ENCODE measurements at places on chromosomes 11 and 22.

DNA sequence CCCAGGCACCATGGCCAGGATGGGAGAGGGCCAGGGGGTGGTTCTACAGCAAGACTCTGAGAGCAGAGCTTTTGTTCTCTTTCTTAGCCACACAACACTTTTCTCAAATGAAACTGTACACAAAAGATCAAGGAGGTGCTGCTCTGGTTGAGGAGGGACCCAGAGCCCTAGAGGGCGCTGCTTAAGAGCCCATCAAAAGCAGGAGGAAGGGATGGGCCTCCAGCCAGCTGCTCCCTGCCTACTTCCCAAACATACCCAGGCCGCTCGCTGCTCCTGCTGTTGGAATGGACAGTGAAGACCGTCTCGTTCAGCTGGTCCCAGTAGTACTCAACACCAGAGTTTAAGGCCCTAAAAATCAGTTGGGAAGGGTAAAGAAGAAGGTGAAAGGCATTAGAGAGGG lies 18.4 kb upstream of the CHRM4 start:
- no peak for DNase-seq

DNA sequence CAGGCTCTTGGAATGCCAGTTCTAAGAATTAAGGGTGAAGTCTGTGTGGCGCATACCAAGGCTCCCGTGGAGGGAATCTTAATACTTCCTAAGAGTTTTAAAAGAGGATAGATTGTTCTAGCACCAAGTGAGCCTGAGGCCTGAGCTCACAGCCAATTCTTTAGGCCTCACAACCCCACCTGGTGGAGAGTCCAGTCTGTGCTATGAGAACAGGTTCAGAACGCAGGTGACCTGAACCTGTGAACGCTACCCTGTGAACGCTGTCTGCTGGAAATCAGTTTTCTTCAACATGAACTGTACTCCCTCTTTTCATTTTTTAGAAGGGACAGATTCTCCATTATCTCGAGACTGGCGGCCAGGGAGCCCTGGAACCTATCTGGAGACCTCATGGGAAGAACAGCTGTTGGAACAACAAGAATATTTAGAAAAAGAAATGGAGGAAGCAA lies 43.2 kb upstream of the DLAT start:
- DNase-seq = peak; percentile 38

- no peak for DNase-seq
These were observed 7.6 kb downstream of the CLDN5 start for GRCh38 chr22:19516378-19517170.

DNA sequence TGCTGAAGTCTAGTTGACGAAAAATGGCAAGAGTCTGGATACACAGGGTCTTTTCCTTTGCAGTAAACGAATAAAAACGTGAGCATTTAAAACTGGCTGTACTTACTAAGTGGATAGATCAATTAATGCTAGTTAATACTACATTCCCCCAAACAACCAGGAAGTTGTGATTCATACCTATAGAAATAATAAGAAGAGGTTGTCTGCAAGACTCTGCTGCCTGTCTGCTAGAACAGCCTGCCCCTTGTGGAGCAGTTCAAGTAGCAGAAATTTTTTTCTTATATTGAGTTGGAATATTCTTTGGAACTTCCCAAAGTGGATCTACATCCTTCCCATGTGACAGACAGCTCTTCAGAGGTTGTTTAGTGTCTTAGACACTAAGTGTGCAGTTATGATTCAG lies 86.8 kb downstream of the TEAD1 start:
- no peak for DNase-seq

DNA sequence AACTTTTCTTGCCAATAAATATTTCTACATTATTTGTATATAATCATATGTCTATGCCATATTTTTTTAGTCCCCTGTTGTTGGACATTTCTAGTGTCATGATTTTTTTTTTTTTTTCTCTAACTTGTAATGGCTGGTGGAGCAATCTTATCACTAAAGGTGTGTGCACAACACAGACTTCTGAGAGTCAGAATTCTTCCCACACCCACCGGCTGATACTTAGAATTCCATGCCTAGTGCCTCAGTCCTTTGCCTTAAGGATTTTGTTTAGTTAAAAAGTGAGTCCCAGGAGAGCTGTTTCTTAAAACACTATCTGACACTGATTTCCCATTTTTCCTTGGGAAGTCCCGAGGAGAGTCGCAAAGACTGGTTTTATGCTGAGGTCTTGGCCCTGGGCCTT lies 87.7 kb upstream of the BARX2 start:
- no peak for DNase-seq

GRCh38 chr11:98136357-98136756 lies 884.4 kb upstream of the CNTN5 start:
- DNase-seq = no peak

- peak; percentile 32 for DNase-seq
These were observed 7.9 kb downstream of the PRR5 start for GRCh38 chr22:44709881-44710392.

DNA sequence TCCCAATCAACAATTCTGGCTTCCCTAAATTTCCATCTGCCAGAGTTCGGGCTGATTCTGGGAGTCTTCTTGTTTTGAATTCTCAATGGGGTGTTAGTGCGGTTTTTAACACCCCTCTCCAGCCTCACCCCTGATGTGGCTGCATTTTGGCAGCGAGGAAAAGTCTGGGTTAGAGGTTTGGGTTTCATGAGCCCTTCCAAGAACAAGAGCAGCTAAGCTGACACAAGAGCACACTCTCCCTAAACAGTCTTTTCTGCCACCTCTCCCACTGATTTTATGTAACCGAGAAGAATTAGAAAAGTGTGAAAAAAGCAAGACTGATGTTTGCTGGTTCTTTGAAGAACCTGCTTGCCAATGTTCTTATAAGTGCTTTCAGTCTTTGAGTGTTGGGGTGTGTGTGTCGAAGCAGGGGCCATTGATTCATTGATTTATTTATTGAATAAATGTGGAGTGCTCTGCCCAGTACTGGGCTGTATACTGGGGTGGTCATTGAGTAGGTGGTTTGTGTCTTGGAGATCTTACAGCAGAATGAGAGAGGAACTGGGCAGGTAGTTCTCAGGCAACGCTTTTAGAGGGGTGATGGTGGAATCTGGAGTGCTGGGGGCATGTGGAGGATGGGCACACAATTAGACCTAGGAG lies 101.5 kb downstream of the TRAF6 start:
- peak; percentile 41 for DNase-seq

DNA sequence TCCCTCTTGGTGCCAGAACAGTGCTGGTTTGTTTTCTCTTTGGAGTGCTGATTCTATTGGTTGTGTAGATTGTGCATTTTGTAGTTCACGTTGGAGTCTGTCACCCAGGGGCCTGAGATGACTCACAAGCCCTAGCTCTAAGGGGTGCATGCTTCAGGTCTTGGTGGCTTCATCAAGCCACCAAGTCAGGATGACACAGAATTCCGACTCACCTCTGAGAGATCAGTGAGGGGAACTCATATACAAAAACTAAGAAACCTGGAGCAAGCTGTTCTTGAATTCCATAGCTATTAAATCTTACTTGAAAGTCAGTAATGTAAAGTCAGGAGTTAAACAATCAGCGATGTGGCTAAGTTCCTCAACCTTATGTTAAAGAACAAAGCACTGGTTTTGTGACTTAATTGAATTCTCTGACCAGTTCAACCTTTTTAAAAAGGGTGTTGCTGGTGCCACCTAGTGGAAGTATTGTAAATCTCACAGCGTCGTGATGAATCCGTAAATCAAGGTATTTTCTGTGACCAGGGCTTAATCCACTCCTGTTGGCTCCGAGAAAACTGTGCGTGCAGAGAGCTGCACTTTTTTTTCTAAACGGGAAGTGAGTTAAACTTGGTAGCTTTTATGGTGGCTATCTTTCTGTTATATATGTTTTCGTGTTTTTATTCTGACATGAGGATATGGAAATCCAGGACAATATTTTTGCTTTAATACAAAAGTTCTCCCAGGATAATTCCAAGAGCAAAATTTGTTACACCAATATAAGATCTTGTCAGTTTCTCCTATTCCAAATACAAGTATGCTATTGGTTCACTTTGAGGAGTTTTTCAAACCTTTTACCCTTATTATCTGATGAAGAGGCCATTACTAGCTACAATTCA lies 14.6 kb downstream of the MMP13 start:
- DNase-seq = peak; percentile 52

- no peak for DNase-seq
These were observed 4.2 kb downstream of the CELSR1 start for GRCh38 chr22:46533070-46533833.

DNA sequence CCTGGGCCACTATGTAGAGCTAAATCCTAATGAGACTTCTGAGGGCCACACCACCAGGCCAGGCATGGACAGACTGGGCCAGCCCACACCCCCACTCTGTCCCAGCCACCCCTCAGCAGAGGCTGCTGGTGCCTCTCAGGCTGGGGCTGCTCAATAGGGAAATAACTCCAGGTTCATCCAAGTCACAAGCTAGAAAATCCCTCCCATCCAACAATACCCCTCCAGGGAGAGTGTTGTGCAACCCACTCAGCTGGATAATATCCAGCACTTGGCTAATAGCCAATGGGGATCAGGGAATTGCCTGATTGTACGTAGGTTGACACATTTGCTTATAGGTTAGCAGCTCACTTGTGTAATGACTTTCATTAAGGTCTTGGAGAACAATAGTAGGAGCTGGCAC lies 64.1 kb upstream of the WNT11 start:
- DNase-seq = no peak

GRCh38 chr22:25953919-25954318 lies 211.9 kb downstream of the MYO18B start:
- no peak for DNase-seq

DNA sequence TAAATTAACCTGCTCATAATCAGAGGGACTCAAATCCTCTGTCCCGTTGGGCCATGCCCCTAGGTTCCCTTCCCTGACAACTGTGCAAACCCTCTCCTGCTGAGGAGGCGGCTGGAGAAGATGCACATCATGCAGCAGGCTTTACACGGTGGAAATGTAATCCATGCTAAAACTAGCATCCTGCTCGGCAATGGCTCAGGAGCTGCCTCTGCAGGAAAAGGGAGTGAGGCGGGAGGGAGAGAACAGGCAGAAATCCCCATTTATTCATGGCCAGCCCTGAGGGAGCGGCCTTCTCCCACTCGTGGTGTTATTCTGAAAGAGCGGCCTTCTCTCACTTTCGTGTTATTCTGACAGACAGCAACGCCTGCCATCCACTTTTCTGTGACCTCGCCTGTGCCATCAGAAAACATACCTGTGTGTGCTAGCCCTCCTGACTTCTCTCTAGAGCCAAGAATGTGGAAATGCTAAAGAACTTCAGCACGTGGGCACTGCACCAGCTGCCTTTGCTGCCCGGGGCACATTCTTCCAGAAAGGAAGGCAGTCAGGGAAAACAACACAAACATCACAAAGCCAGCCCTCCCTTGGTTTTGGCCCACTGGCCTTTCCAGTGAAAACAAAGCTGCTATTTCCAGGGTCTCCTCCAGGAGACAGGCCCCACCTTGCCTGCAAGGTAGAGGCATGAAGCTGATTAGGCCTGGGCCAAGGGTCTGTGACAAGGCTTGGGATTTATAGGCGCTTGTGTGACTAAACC lies 62.9 kb upstream of the BID start:
- no peak for DNase-seq

GRCh38 chr11:23767576-23767975 lies 729.3 kb upstream of the LUZP2 start:
- no peak for DNase-seq

GRCh38 chr11:125954123-125954944 lies 8.5 kb downstream of the VSIG10L2 start:
- DNase-seq = no peak

DNA sequence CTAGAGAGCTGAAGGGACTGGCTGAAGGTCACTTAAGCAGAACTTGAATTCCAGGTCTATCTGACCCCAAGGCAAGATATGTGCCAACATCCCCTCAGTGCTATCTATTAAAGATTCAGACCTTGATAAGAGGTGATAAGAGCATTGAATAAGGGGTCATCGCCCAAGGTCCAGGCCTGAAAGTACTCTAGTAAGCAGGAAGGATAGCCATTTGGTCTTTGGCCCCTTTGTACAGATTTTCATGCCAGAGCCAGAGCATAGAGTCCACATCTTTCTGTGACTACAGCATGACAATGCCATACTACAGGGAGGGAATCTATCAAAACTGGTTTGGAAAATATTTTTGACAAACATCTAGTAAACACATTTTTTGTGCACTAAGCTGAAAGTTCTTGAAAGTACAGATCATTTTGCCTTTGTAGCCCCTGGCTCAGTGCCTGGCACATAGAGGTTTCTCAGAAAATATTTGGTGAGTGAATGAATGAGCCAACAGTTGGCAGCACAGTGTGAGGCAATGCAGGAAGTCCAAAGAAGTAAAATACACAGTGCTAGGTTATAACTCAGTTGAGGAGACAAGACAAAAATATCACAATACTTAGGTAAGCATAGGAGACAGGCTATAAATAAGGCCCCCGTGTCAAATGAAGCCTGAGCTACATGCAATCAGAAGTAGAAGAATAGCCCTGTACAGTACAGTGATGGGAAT lies 15.1 kb upstream of the RRAS2 start:
- no peak for DNase-seq

GRCh38 chr11:50155508-50155907 lies 122.8 kb downstream of the OR4C45 start:
- DNase-seq = no peak

DNA sequence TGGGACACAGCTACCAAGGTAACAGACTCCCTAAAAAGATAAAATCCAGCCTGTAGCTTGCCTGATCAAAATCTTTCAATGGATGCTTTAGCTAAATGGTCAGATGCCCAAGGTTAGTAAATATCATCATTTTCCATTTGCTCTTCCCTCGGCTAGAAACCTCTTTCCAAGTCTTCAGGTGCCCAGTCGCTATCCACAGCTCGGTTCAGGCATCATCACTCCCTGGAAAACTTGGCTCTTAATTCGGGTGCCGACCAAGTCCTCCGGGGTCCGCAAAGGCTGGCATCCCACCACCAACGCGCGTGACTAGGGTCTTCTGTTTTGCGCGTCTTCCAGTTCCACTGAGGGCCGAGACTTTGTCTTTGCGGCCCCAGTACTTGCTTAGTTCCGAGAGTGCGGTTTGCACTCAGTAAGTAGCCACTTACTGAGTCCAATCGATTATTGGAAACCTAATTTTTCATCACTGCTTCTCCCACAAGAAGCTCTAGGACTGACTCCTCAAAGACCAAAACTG lies 44.3 kb downstream of the OR4D9 start:
- DNase-seq = no peak

DNA sequence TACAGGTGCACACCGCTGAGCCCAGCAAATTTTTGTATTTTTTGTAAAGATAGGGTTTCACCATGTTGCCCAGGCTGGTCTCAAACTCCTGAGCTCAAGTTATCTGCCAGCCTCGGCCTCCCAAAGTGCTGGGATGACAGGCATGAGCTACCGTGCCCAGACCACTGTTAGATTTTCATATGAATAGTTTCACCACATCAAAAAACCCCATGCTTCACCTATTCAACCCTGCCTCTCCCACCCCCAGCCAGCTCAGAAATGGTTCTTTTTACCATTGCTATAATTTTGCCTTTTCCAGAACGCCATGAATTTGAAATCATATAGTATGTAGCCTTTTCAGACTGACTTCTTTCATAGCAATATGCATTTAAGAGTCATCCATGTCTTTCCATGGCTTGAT lies 37.9 kb downstream of the CDPF1 start:
- no peak for DNase-seq

DNA sequence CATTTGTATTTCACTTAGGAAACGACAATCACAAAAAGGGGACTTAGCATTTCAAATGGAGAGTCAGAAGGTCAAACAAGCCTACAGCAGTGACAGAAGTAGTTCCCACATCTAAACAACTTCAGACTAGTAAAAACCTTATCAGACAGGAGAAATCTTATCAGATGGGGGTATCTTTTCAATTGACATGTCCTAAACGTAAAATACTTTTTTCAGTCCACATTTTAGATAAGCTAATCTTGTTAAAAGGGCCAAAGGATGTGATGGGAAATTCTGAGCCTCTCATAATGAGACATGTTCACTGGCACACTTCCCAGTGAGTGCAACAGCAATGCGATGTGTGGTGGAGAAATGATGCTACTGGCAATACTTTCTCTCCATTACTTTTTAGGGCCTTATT lies 2.4 kb downstream of the MAPK1 start:
- DNase-seq = no peak

Data from CD4-positive, alpha-beta T cell treated with Interferon alpha-2 for 1 hour (primary cell).